Activated CD4-positive, alpha-beta T cell treated with anti-CD3 and anti-CD28 coated beads, Interleukin-2, amount 10 ng/mL, durations not matched to agents 7 days and 5 days (primary cell): ENCODE measurements at places on chromosomes 7 and 10.

GRCh38 chr7:134774119-134774518, 5.3 kb upstream of the CALD1 start:
- DNase-seq, result no peak

DNA sequence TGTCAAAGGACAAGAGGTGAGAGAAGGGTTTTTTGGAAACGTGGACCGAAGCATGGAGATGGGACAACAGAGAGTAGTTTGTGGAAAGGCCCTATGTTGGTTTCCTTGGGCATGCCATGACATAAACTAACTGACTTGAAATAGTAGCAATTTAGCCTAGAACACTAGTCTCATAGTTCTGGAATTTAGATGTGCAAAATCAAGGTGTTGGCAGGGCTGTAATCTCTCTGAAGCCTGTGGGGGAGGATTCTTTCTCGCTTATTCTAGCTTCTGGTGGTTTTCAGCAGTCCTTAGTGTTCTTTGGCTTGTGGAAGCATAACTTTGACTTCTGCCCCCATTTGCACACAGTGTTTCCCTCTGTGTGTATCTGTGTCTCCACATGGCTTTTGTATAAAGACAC, 283.4 kb downstream of the GFRA1 start:
- DNase-seq, result no peak

- peak; percentile 50 for DNase-seq
These were observed 29.2 kb downstream of the FAM3C start for GRCh38 chr7:121366852-121367431.

GRCh38 chr7:34158368-34159153, 253.2 kb downstream of the BMPER start:
- DNase-seq, result no peak
